ENCODE measurements at places on chromosomes 2 and 18. TPM values are rescaled to one million over a fixed set of nuclear protein-coding genes. Genes with fewer than 3 reads are reported as not detected.

Gene TET3
- 22.3 TPM for polyA plus RNA-seq

Gene DSC1
- 3.0 TPM for polyA plus RNA-seq

Gene SPEG
- polyA plus RNA-seq: 9.2 TPM

Gene G6PC2
- 0.10 TPM for polyA plus RNA-seq

Gene HSBP1L1
- polyA plus RNA-seq: 19.3 TPM

Gene SLC38A11
- polyA plus RNA-seq: 2.1 TPM

Gene LONRF2
- 2.8 TPM for polyA plus RNA-seq

- no peak for DNase-seq
Measured at GRCh38 chr2:230492107-230492506, 76.1 kb downstream of the SP100 start.

GRCh38 chr2:132489150-132489549, 72.5 kb downstream of the GPR39 start:
- DNase-seq: peak; percentile 21

- no peak for DNase-seq
Measured at GRCh38 chr2:128753321-128753720, 434.7 kb upstream of the HS6ST1 start.

DNA sequence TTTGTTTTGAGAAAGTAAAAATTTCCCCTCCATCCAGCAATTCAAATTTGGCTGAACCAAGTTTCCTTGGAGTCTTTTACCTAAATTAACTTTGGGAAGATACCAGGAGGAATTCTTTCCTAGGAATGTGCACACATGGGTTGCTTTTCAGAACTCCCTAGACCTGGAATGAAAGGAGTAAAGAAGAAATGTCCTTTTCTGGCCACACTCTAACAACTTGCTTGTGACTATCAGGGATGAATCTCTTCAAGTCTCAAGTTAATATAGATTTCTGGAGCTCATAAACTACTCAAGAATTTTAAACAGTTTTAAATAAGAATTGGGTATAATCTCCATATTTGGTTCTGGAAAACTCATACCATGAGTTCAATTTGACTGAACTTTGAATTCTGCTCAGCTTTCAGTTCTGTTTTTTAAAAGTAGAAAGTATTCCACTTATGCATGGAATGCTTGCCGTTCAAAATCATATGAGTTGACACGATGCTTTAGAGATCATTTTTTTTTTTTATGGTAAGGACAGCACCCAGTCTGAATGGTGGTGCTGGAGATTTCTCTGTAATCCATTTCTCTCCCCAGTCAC, 7.7 kb downstream of the RASGRP3 start:
- DNase-seq: no peak

- no peak for DNase-seq
Measured at GRCh38 chr2:141439524-141439923, 691.3 kb downstream of the LRP1B start.

DNA sequence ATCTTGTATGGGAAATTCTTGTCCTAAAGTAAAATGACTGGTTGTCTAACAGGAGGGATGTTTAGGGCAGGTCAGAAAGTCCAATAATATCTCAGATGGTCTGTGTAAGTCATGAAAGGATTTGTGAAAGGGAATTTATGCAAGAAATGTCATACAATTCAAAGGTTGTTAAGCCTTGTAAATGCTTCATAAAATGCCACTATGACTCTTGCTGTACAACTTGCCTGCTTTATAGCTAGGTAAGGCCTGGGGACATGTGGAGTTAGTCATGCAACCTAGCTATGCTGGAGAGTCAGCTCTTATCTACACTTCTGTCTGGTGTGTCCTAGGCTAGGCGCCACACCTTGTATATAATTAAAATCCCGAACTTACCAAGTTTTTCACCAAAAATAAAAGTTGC, 36.9 kb upstream of the VWA3B start:
- DNase-seq: no peak

DNA sequence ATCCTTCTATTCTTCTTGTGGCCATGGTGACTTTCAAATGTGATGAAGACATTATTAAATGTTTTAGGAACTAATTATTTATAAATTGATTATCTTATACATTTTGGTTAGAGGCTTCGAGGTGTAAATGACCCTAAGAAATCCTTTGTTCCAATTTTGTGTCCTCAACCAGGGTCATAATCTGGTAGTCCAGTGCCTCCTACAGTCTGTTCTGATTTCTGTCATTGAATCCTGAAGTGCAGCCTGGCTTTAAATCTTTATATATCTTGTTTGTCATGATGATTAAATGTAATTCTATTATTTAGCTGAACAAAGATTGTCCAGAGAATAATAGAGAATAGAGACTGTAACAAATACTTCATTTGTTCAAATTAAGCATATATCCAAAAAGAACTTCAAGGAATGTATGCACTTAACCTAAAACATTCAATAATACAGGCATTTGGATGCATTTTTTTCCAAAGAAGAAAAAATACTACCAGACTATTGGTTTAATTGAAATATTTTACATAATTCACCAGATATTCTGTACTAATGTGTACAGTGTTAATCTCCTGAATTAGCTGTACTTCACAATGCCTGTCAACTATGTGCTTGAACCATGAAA, 89.8 kb downstream of the PRPF40A start:
- no peak for DNase-seq

- DNase-seq: no peak
Measured at GRCh38 chr2:26699295-26699694, 6.8 kb downstream of the KCNK3 start.

DNA sequence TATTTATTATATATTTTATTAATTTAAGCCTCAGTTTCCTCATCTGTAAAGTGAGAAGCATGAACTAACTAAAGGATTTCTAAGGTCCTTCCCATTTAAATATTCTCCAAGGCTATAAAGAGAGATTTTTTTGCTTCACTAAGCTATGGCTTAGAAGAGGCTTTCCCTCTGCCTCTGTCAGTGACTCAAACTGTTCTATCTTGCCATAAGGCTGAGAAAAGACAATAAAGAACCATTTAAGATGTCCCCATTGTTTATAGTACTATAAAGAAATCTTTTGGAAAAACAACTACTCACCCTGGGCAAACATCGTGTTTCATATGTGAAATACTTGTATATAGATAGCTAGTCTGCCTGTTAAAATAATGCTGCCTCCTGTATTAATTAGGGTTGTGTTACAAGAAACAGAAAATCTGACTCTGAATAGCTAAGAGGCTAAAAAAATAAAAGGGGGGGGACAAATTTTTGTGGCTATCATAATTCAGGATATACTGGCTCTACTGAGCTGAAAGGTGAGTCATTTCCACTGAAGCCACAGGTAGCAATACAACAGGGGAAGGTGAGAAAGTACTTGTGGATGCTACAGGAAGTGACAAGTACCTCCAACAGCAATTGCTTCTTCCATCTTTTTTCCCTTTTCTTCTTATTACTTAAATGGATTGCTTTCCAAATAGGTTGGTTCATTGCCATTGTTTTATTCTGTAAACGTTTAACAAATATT, 25.4 kb downstream of the EPHA4 start:
- DNase-seq: no peak

DNA sequence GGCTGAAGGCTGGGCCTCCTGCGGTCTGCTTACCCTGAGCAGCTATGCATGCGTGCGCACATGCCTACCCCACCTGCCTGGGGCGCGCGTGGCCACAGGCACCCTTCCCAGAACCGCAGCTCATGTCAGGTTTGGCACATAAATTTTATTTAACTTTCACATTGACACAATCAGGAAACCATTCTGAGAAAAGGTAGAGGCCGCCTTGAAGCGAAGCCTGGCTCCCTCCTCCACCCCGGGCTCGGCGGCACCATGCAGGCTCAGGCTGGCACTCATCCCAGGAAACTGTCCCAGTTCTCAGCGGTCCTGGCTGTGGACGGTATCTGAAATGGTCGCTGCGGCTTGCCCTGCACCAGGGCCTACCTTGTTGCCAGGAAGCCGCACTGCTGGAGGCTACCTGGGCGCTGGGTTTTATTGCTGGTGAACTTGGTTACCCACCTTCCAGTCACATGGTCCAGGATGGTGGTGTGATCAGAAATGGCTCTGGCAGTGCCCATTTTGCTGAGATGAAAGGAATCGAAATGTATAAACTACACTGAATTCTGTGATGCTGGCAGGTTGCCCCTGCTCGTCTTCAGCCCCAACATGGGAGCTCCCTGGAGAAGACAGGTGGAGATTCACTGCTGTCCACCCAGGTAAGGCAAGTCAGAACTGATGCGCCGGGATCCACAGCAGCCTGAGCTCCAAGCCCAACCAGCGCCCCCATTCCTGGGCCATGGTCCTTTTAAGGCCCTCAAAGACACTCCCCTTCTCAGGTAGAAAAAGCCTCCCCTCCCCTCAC, 25.5 kb downstream of the CHST10 start:
- no peak for DNase-seq

DNA sequence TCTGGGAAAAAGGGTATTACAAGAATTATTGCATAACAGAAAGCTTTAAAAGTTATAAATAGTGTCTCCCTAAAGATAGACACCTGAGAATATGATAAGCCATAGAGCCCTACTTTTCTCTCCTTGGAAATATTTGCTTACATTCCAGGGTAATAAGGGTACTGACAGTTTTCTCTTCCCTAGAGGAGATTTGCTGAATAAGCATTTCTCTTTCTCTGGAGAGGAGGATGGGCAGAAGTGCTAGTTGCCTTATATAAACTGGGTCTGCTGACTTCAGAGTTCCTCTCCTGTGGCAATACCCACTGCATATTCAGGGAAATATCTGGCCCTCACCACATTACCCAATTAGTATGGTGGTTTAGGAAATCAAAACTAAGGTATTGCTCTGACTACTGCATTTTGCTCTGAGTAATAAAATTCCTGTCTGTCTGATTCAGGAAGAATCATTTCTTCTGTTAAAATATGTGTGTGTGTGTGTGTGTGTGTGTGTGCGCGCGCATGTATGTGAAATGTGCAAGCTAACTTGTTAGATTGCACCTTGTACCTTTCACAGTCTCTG, 1391.3 kb downstream of the DSC3 start:
- no peak for DNase-seq

GRCh38 chr2:30683236-30683956, 123.8 kb downstream of the CAPN13 start:
- DNase-seq: no peak

DNA sequence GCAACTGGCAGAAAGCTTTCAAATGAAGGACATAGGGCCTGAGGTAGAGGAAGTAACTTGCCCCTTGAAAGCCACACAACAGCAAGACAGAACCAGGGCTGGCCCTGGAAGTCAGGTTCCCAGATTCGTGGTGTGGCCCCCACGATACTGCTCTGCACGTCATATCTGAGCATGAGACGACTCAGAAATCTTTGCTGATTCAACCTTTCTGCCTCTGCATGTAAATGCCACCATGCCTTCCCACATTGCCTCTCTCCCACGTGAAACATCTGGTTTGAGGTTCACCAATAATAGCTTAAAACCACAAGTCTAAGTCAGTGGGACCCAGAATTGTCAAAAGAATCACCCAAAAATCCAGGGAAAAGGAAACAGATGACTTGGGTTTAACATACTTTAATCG, 214.0 kb upstream of the TRIB2 start:
- no peak for DNase-seq

DNA sequence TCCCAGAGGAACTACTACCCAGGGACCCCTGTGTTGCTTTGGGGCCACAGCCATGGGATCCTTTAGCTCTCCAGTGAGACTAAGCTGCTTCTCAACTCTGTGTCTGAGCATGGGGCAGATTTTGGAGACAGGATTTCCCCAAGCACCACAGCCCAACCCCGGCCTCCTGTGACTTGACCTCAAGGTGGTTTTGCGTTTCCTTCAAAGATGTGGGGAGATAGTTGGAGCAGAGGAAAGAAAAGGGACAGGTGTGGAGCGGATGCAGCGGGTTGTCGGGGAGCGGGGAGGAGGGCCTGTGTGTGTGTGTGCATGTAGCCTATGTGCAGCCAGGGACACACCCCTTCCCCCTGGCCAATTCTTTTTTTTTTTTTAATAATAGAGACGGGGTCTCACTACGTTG, 10.2 kb downstream of the ARID5A start:
- DNase-seq: no peak

GRCh38 chr2:47223980-47224379, 68.9 kb upstream of the STPG4 start:
- DNase-seq: no peak
